ENCODE measurements at places on chromosomes 16 and 17.

- DNase-seq: no peak
Observed at GRCh38 chr16:55488306-55488705, 9.3 kb downstream of the MMP2 start.

GRCh38 chr17:55303701-55304145 is 39.0 kb downstream of the HLF start:
- no peak for DNase-seq

DNA sequence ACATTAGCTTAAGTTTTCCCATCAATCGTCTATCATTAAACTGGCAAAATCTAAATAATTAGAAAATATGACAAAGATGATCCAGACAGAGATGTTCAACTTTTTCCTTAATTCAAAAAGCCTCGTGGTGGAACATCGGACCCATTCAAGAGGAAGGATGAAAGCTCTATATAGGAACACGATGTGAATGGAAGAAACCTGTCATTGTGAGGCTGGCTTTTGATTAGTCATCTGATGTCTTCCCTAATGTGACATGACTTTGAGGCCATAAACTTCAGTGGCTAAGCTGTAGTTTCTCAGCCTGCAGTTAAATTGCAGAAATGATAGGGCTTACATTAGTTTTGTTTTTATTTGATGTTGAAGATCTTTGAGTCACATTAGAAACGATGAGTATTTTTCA is 1.0 kb downstream of the AMZ2 start:
- no peak for DNase-seq

DNA sequence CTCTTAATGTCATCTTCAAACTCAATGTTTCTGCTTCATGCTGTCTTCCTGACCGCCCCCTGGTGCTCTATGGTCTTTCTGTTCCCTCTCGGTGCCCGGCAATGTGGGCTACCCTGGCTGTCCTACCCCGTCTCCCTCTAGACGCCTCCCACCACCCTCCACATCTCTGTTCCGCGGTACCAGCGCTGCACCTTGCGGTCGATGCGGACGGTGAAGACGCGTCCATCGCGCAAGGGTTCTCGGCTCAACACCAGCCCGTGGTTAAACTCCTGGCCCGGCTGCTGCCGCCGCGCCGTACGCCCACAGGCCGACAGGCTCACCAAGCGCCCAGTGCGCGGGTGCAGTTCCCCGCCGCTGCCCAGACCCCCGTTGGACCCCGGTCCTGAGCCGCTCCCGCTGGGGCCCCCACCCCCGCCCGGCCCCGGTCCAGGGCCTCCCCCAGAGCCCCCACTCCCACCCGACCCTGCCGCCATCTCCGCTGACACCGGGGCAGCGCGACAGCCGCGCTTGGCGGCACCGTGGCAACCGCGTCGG is at the start of gene NEURL4:
Gene NEURL4, minus strand, starts transcription at position 496 of the 534 bp plus-strand sequence. Its CDS starts 23 bp downstream, at position 473.
- no peak for DNase-seq

DNA sequence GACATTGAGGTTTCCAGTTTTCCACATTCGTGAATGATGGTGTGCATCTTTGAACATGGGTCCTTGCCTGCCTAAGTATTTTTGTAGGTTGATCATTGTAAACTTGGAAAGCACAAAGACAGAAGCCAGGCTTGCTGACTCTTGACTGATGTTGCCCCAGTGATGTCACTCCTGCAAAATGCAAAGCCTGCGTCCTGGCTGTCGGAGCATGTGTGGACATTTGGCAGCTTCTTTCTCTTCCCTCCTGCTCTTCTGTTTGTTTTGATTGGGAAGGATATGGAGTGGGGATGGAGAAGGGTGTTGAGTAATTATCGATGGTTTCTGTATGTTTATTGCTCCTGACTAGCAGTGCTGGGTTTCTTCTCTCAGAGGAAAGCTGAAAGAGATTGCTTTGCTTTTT is 3.2 kb downstream of the NDE1 start:
- no peak for DNase-seq

DNA sequence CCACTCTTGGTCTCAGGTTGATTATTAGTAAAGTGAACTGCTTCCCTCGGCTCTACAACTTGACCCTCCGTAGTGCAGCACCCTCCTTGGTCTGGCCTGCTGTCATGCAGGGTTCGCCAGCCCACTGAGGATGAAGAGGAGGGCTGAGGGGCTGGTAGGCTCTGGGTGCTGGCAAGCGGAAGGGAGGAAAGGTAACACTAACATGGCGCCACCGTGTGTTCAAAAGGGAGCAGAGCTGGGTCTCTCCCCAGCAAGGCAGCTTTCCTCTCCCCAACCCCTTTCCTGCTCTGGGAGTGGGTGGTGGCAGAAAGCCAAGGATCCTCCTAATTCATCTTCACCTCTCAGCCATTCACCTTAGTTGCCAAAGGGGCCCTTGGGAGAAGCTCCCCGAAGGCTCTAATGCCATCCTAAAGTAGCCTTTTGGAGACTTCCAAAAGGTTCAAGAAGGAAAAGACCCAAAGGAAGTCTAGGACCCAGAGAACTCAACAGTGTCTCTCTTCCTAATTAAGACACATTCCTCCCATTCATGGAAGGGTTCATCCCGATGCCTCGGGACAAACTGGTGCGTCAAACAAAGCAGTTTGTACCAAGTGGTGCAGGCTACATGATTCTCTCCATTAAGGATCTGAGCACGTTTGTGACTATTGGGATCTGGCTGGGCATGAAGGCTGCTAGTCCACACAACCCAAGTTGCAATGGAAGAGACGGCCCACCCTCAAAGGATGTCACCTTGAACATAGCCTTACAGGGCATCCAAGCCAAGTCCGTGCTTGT is 90.8 kb upstream of the TOB1 start:
- peak; percentile 38 for DNase-seq

GRCh38 chr17:32803544-32803943 is 73.4 kb downstream of the MYO1D start:
- no peak for DNase-seq

DNA sequence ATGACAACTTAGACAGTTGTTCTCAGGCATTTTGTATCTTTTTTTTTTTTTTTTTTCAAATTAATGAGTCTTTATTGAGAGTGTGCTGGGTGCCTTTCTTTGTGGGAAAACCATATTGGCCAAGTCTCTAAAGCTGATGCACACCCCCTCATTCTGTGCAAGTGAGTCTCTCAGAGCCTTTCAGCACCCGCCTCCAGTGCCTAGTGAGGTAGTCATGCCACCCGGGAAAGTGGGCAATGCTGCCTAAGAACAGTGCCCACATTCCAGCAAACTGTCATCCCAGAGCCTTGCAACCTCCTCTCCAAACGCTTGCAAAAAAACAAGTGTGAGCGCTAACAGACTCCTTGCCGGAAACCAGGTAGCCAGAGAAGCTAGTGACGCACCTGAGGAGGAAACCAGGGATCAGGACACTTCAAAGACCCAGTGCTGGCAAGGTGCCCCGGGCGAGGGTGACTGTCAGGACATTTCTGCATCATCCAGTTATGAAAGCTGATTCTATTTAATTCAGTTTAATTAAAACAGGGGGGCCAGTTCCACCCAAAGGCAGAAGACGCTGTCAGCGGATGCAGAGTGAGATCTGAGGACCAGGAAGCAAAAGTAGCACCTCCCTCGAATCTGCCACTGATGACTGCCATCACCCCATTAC is 34.9 kb downstream of the SMARCE1 start:
- DNase-seq: peak; percentile 36

- DNase-seq: no peak
Observed at GRCh38 chr16:61323456-61323855, 712.8 kb downstream of the CDH8 start.

DNA sequence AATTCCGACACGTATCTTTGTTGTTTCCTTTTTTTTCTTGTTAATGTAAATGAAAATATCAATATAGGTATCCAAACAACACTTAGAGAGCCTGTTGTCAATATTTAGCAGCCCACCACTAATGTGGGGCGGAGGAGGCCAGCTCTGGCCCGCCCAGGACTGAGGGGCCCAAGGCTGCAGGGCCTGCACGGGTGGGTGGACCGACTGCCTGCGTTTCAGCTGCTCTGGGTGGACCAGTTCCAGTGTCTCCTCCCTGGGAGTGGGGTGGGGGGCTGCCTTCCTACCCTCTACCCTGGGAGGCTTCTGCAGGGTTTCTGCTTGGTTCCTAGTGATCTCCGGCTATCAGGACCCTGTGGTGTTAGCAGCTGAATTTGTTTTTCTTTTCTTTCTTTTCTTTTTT is 15.9 kb upstream of the ADGRG1 start:
- no peak for DNase-seq

DNA sequence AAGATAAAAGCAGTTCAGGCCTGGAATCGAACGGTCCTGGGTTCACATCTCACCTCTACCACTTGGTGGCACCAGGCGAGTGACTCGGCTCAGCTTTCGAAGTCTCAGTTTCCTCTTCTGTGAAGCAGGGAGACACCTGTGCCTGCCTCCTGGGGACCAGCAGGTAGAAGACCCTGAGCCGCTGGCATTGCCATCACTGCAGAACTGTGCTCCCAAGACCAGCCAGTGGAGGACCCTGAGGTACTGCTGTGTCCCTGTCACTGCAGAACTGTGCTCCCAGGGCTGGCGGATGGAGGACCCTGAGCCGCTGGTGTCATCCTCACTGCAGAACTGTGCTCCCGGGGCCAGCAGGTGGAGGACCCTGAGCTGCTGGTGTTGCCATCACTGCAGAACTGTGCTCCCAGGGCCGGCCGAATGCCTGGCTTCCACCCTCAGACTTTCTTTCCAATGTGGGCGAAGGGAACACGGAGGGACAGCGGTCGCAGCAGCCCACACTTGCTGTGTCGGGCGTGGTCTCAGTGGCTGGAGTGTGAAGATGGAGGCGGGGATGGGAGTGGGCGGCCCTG is 8.7 kb upstream of the SLC7A5 start:
- DNase-seq: no peak

- DNase-seq: no peak
Observed at GRCh38 chr17:17752821-17753321, 71.6 kb downstream of the RAI1 start.

DNA sequence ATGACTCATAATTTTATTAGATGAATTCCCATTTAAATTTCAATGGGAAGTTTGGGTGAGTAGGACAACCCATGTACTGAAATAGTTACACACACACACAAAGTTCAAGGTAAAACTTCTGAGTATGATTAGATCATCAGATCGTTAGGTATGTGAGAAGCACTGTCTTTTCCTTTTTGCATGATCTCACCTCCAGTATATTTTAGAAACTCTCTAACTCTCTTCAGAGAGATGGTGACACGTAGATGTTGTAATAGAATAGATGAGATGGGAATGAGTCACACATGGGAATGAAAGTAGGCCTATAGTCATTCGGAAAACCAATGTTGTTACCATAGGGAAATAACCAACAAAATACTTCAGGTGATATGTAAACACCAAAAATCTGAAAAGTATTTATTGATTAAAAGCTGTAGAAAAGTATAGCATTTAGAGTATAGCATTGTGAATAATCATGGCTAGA is 22.2 kb downstream of the KRT23 start:
- DNase-seq: no peak

DNA sequence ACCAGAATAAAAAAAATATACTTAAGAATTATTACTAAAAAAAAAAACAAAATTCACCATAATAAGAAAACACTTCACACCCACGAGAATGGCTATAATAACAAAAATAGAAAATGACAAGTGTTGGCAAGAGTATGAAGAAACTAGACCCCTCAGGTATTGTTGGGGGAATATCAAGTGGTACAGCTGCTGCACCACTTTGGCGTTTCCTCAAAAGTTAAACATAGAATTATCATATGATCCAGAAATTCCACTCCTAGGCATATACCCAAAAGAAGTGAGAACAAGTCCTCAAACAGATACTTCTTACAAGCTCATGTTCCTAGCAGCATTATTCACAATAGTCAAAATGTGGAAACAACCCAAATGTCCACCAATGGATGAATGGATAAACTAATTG is 26.3 kb downstream of the AMFR start:
- no peak for DNase-seq

DNA sequence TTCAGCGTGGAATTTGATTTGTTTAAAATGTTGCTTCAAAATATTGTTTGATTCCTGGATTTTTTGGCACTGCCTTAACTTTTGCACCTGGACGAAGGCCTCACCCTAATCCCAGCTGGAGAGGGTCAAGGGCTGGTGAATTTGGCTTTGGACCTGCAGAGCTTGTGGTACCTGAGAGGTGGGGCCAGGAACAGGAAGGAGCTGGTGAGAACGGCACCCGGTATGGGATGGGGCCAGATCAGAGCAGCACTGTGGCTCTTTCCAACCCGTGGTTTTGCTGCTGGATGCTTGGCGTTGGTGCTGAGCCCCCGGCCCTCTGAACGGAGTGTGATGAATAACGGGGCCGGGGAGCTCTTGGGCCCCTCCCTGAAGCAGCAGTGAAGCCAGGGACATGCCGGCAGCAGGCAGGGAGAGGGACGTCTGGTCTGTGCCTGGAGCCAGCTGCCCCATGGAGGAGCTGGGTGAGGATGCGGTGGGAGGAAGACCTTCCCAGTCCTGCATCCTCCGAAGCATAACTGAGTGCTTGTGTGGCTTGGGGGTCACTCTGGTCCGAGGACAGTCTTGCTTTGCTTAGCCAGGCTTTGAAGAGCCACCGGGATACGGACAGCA is 275.4 kb downstream of the SEC14L1 start:
- no peak for DNase-seq

- no peak for DNase-seq
Observed at GRCh38 chr17:77837917-77838316, 120.6 kb upstream of the TNRC6C start.

DNA sequence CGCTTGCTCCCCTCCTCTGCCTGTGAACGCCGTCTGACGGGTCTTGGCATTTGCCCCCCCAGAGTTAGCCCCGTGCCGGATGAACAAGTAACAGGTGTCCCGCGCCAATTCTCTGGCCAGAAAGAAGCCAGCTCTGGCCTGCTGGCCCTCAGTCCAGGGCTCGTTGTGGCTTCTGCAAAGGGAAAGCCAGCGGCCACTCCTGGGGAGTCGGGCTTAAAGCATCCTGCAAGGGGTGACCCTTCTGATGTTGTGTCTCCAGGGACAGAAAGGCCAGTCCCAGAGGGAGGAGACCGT is 18.4 kb upstream of the OSGIN1 start:
- no peak for DNase-seq

DNA sequence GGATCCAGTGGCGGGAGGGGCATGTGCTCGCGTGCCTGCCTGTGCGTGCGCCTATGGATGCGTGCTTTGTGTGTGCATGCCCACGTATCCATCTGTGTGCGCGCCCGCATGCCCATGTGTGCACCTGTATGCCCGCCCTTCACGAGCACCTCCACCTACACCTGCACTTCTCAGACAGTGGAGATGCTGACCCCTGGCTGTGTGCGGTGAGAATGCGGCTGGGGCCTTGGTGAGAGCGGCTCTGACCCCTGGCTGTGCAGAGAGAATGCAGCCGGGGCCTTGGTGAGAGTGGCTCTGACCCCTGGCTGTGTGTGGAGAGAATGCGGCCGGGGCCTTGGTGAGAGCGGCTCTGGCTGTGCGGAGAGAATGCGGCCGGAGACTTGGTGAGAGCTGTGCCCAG is 33.9 kb downstream of the AXIN1 start:
- no peak for DNase-seq

DNA sequence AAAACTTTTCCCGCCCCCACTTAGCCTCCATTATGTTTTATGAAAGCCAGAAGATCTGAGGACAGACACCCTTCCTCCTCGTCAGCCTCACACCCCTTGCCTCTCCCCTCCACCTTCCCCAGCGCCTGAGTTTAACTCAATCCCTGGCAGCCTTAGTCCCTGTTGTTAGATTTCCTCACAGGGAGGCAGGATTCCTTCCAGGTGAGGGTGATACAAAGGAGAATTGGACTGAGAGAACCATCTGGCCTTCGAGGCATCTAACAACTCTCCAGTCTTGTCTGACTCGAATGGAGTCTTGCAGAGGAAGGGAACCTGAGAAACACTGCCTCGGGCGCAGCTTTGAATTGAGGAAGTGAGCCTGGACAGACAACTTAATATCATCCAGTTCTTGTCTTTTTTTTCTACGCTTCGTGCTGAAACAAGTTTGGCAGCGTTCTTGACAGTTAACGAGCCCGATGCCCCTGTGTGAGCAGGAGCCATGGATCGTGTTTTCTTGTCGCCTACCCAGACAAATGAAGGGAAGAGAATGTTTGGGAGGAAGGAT is 1.3 kb upstream of the ZNF768 start:
- DNase-seq: no peak
